D721Med (cell line): ENCODE measurements at places on chromosomes 12 and 14.

DNA sequence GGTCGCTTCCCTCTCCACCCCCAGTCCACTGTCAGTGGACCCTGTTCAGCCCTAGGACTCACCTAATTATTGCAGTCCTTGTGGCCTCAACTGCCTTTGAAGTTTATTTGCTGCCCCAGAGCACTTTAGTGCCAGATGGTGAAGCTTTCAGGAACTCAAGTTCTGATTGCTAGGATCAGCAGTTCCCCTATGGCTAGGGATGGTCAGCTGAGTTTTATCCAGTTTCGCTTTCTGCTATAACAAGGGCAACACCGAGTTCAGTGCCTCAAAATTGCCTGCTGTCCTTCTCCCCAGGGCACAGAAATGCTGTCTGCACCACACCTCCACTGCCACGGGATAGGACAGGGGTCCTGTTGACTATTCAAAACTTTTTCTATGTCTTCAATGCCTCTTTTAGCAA lies 295.0 kb downstream of the GPHN start:
- DNase-seq, result no peak

DNA sequence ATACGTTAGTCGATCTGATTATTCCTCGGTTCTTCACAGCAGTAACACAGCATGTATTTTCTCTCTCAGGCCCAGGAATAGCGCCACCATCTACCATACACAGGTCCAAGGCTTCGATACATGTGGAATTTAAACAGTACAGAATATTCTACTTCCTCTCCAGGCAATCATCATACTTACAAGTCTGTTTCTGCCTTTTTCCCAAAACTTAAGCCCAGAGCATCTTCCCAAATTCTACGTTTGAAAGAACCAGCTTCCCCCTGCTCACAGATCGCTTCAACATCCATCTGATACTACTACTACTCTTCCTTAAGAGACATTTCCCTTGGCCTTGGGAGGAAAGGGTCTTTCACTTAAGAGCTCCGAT lies 626 bp downstream of the TXNDC16 start:
- no peak for DNase-seq

DNA sequence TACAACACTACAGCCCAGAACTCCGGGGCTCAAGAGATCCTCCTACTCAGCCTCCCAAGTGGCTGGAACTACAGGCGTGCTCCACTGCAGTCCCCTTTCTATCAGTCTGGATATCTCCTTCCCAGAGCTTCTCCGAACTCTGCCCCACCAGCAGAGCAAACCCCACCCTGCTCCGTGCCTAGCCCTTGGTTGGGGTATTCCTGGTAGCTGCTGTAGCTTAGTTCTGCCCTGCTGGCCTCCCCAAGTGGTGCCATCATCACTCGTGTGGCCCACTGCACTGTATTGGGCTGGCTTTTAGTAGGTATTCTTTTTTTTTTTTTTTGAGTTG lies 9.5 kb downstream of the HSP90AA1 start:
- no peak for DNase-seq

- no peak for DNase-seq
These were observed 142.7 kb downstream of the ALX1 start for GRCh38 chr12:85422762-85423161.

DNA sequence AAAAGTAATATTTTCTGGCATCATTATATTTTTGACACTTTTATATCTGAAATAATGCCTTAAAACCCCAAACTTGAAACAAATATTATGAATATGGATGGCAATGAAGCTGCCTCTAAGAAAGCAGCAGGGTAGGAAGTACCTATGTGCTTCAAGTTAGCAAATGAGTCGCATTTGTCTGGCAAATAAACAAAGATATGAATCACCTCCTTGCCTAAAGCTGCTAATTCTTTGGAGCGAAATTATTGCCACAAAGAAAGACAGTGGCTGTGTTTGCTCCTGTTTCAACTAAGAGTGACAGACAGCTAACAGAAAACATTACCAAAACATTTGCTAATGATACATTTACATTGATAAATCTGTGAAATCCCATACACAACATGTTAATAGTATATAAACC lies 854.9 kb downstream of the RPS29 start:
- DNase-seq, result no peak

- DNase-seq, result no peak
These were observed at the start of gene AMDHD1 for GRCh38 chr12:95943330-95943842. Gene AMDHD1, plus strand, starts transcription at chr12:95943331. Its CDS starts 68 bp downstream, at chr12:95943399.

DNA sequence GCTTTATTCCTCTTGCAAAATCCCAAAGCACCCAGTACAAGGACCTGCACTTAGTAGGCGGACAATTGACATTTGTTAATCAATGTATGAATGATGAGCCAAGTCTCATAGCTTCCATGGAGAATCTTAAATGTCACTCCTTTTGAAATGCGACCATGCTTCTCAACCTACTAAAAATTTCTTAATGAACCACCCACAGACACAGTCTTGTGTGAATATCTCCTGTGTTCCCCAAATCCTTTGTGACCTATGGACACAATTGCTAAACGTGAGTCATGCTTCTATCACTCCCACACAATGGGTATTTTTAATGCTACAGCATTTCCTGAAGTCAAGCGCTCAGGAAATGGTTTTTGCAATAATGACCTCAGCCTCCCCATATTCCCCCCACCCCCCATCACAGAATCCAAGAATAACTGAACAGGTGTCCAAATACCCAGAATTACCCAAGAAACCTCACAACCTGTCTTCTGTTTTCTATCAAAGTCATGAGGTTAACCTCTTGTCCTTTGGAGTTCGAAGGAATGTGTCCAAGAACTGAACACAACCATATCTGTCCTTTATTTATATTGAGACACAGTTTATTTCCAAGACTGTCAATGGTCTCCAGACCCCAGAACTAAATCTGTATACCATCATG lies 163.6 kb upstream of the PLEKHG7 start:
- no peak for DNase-seq

- DNase-seq, result no peak
These were observed 21.7 kb downstream of the AICDA start for GRCh38 chr12:8590842-8591545.

GRCh38 chr12:84159260-84159659 lies 753.3 kb downstream of the SLC6A15 start:
- DNase-seq, result no peak

- DNase-seq, result no peak
These were observed 29.1 kb downstream of the LRRK2 start for GRCh38 chr12:40253936-40254335.

- no peak for DNase-seq
These were observed 62.5 kb downstream of the CCDC88C start for GRCh38 chr14:91354979-91355685.

DNA sequence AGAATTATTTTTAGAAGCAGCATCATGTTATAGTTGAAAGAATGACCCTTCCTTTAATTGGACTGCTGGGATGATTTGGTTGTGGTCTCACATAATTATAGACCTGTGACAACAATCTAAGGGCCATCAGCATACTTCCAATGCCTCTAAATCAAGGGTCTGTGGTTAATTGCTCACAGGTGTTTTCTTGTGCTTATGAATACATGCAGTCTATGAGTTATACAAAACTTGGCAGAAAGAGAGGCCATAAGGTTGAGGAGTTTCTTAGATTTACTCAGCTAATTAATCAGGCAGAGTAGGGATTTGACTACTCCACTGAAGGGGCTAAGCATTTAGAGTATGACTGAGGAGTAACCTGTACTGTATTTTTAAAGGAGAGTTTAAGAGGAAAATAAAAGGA lies 37.0 kb upstream of the FRMD6 start:
- DNase-seq, result no peak

- no peak for DNase-seq
These were observed 373.5 kb upstream of the CLEC14A start for GRCh38 chr14:38629412-38629811.

- no peak for DNase-seq
These were observed 832 bp upstream of the CACNA2D4 start for GRCh38 chr12:1919284-1919683.

DNA sequence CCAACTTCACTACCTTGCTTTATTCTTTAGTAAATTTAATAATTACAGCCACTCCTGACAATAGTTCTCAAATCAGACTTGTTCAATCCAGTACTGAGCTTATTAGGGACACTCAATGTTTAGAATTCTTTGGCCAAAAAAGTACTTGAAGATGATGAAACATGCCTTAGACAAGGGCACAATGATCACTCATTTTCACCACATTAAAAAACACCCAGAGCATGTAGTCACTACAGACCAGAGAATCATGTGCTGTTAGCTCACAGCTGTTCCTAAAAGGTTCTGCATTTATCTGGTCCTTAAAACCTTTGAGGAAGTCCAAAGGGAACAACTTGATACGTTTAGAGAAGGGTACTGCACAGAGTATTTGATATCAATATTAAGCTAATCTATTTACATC lies 98.7 kb downstream of the INSM2 start:
- no peak for DNase-seq

- no peak for DNase-seq
These were observed 325 bp upstream of the CLIP1 start for GRCh38 chr12:122422730-122423257.

GRCh38 chr12:81105687-81106086 lies 27.8 kb downstream of the ACSS3 start:
- no peak for DNase-seq

DNA sequence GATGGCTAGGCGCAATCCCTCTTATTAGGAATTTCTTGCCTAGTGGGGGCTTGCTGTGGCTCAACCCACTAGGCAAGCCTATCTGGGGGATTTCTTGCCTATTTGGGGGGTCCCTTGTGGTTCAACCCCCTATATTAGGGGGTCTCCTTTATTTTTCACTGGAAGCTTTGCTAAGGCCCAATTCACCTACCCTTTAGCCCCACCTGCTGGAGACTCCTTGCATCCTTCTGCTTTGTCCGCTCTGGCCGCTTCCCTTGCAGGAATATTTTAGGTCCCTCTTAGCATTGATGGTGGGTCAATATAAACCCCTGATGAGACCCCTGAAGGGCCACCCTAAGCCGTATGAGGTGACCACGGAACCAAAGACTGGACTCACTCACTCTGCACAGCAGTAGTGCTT lies 1552.1 kb downstream of the AACS start:
- no peak for DNase-seq

- no peak for DNase-seq
These were observed 96.0 kb upstream of the MDM1 start for GRCh38 chr12:68428211-68428610.

DNA sequence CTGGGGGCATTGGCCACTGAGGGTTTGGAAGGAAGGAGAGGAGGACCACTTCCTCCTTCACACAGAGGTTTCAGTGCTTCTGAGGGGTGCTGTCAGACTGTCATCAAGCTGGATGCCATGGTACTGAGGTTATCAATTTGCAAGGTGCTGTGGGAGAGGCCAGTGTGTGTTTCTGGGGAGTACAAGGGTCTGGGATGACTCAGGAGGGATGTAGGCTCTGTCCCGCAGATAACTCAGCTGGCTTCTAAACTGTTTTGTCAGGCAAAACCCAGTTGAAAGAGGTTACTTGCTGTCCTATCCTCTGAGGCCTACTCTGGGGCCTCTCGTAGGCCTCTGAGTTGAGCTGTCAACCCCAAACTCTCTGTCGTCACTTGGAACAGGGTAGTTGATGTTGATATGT lies 22.8 kb downstream of the ADCK1 start:
- no peak for DNase-seq

GRCh38 chr14:24337144-24337823 lies 2.4 kb upstream of the ADCY4 start:
- DNase-seq, result no peak

- DNase-seq, result no peak
These were observed 112.3 kb upstream of the NCOR2 start for GRCh38 chr12:124679533-124680371.

- DNase-seq, result no peak
These were observed 340.3 kb upstream of the RGS6 start for GRCh38 chr14:71591929-71592328.

GRCh38 chr12:129964826-129965457 lies 61.1 kb upstream of the TMEM132D start:
- no peak for DNase-seq

DNA sequence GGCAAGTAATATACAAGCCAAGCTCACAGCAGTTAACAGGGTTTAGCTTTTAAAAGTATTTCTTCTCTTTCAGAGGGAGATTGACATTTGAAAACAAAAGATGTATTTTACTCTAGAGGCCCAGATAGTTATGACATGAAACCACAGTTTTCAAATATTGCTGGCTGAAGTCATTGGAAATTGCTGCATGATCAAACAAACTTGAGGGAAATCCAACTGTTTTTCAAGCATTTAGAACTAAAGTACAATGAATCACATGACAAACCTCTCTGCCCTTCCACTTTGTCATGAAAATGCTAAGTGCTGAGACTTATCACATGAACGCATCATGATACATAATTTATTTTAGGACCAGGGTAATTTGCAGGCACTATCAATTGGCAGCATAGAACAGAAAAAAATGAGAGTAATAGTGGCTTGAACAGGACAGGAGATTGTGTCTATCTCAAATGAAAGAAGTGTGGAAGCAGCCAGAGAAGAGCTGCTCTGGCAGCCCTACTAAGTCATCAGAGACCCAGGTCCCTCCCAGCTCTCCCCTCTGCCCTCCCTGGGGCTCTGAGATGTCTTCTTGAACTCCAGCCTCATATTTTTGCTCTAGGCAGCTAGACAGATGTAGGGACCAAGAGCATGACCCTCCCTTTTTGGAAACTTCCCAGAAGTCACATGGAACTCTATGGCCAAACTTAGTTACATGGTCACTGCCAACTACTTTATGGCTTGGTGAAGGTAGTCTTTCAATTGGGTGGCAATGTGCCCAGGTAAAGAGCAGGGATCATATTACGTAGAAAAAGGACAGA lies 90.1 kb upstream of the PELI2 start:
- DNase-seq, result no peak

GRCh38 chr12:110684312-110684836 lies 4.5 kb downstream of the HVCN1 start:
- no peak for DNase-seq

DNA sequence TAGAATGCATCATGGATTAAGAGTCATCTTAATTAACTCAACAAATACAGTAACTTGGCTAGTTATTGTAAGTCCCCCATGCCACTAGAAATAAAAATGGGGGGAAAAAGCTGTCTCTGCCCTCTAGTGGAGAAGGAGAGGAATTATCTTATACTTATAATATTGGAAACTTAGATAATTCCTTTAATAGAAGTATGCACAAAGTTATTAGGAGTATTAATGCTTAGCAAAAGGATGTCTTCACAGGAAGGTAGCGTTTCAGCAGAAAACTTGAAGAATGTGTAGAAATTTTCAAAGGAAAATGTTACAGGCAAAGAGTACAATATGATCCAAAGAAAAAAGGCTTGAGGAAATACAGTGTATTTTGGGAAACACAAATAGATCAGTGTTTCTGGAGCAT lies 19.8 kb downstream of the OR5AU1 start:
- no peak for DNase-seq
